ENCODE measurements at places on chromosomes 12 and 14.

GRCh38 chr12:28023156-28023887 is 50.8 kb upstream of the PTHLH start:
- DNase-seq, result peak; percentile 40

DNA sequence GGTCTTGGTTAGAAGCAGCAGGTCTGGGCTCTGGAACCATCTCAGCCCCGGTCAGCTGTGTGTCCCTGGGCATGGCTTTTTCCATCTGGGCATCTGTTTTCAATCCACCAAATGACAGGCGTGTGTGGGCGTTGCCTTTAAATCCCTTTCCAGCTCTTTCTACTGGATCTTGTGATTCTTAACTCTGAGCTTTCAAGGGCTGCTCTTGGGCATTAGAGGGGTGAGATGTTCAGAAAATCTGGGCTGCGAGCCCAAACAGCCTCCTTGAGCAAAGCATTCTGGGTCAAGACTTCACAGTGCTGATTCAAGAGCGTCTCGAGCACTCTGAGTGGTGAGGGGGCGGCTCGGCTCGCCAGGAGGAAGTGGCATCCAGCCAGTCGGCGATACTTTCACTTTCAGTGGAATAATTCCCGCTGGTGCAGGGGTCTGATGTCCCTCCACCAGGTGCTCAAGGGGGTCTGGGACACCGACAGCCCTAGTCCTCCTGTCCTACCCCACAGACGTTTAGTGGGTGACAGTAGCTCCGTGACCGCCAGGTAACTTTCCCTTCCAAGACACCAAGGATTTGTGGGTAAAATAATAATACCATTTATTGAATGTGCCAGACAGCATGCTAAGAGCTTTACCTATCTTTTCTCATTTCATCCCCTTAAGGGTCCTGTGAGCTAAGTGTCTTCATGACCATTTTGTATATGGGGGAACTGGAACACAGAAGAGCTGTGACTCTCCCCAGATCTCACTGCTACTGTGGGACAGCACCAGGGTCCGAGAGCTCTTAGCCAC is 114.0 kb downstream of the PLXNC1 start:
- peak; percentile 11 for DNase-seq

GRCh38 chr12:2332236-2332635 is 279.4 kb downstream of the CACNA1C start:
- no peak for DNase-seq

- DNase-seq, result no peak
Observed at GRCh38 chr14:91796617-91797347, 64.9 kb upstream of the CATSPERB start.

DNA sequence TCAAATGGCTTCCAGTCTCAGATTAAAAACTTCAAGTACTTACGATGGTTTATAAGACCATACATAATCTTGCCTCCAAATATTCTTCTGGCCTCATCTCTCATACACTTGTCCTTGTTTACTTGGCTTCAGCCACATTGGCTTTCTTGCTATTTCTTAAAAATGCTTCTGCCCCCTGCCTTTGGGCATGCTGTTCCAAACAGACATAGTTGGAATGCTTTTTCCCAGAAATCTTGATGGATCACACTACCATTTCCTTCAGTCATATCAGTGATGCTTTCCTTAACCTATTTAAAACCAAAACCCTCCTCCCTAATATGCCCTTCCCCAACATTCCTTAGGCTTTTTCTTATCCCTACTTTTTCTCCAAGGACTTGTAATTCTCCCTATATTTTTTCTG is 74.4 kb upstream of the PAWR start:
- no peak for DNase-seq

GRCh38 chr12:49797449-49797776 is 30.8 kb downstream of the NCKAP5L start:
- no peak for DNase-seq

DNA sequence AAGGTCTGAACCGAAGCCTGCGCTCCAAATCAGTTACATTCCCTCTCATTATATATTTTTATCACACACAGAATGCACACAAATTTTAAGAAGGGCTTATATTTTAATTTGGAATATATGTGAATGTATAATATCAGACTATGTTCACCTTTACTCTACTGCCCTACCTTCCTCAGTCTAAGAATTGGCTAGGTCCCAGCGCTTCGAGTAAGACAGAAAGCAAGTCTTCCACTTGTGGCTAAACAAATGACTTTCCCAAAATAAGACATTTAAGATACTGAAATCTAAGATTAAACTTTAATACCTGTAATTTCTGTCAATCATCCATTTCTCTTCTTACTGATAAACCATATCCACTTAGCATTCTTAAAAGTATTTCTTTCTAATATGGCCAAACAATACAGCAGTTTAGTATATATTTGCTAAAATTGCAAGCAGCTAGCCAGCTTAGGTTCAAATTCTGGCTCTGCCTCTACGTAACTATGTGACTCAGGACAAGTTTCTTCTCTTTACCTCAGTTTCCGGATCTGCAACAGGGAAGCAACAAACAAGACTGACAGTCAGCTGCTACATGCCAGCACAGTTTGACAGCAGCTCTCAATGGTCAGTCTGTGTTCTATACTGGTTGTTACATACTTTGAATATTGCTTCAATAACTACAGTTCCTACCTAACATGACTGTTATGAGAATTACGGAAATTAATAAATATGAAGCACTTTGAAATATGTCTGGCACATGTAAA is 2.0 kb downstream of the INTS13 start:
- DNase-seq, result no peak

DNA sequence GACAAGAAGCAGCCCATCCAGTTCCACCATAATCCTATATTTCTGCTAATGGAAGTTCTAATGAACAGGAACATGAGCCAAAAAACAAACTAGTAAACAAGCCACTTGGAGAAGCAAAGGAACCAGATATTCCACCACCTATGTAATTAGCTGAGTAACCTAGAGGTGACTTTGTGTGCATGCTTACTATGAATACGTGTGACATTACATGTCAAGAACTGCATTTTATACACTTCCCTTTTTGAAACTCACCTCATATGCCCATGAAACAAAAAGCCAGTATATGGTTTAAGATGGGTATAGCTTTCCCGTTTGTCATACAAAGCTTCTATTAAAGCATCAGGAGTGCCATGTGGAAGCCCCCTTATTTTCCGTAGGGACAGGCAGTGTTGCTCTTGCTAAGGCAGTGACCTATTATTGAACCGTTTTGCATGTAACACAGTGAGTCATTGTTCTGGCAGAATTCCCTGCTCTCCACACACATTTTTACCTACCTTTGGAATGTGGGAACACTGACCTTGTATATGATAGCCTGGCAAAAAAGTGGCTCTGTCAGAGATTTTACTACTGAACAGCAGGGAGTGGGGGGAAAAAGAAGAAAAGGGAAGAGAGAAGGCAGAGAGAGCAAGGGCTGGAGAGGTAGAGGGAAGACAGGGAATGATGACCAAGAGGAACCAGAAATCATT is 34.8 kb upstream of the FRMD6 start:
- peak; percentile 48 for DNase-seq

DNA sequence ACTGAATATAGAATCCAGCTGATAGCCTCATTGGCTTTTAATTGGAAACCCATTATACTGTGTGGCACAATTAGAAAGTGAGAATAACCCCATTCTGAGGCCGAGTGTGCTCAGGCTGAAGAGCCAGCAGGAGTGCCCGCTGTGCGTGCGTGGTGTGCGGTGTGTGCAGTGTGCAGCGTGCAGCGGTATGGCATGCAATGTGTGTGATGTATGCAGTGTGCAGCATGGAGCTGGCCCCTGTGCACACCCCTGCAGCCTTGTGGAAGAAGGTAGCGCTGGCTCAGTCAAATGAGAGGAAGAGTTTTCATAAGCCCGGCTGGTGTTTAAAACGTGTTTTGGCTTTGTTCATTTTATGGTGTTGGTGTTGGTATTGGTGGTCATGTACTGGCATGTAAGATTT is 22.9 kb downstream of the CKB start:
- no peak for DNase-seq

DNA sequence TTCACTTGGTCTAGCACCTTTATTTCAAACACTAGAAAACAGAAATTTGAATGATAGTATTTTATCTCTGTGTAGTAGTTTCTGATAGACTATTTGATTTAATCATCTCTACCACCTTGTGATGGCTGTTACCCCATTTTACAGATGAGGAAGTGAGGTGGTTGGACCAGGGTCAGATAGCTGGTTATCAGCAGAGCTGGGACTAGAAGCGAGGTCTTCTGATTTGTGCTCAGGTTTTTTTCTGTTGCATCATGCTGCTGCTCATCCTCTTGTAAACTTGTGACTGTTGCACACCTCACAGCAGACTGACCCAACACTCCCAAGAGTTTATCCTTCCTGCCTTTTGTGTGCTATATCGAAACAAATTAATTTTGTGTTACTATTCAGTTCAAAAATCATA is 10.1 kb upstream of the MANSC4 start:
- no peak for DNase-seq

GRCh38 chr12:75571204-75571603 is 59.8 kb upstream of the KRR1 start:
- no peak for DNase-seq

- no peak for DNase-seq
Observed at GRCh38 chr12:10088955-10089900, 9.6 kb downstream of the CLEC1A start.

DNA sequence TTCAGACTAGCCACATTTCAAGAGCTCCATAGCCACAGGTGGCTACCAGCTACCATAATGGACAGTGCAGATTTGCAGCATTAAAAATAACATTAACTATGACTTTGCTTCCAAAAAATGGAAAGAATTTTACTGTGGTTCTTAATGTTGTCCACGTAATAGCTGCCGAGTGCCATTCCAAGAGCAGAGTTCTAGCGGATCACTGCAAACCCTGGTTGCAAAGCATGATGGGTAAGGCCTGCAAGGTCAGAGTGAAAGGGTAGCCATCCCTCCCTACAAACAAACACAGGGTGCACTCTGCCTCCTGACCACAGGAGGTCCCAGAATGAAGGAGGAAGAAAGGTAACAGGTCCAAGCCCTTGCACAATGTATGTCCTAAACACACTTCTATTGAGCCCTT is 157.6 kb downstream of the DPF3 start:
- no peak for DNase-seq
